ENCODE measurements at places on chromosomes 1 and 21.

DNA sequence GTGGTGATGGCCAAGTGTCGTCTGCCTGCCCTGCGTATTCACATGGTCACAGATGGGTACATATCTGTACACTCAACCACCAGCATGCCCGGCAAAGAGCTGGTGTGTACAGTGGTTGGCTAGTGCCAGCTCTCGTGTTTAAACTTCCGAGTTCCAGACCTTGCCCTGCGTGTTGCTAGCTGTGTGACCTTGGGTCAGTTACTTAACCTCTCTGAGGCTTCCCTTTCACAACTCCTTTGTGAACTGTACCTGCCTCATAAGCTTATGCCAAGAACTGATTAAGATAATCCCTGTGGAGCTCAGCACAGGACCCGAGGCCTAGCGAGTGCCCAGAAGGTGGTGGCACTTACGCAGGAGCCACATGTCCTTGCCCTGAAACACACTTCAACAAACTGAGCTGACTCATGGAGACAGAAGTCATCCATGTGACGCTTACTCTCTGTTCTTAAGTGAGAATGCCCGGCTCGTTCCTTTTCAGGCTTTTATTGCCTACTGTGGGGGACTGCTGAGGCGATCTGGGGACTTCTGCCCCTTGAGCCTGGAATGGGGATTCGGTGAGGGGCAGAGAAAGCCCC lies 55.4 kb downstream of the ALPL start:
- no peak for DNase-seq

DNA sequence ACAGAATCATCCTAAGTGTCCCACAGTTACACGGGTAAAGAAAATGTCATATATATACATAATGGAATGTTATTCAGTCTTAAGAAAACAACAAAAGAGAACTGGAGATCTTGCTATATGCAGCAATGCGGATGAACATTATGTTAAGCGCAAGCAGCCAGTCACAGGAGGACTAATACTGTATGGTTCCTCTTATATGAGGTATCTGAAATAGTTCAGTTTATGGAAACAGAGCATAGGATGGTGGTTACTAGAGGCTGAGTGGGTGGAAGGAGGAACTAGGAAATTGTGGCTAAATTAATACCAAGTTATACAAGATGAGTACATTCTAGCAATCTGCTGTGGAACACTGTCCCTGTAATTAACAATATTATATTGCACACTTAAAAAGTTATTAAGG lies 834.3 kb downstream of the KCNT2 start:
- DNase-seq, result no peak

- DNase-seq, result no peak
Measured at GRCh38 chr1:71435951-71436350, 355.1 kb upstream of the ZRANB2 start.

GRCh38 chr1:108881369-108881768 lies 4.6 kb downstream of the GPSM2 start:
- DNase-seq, result no peak

- DNase-seq, result no peak
Measured at GRCh38 chr21:32940079-32941014, 85.4 kb upstream of the OLIG2 start.

GRCh38 chr21:44332383-44332782 lies 6.8 kb downstream of the CFAP410 start:
- no peak for DNase-seq

DNA sequence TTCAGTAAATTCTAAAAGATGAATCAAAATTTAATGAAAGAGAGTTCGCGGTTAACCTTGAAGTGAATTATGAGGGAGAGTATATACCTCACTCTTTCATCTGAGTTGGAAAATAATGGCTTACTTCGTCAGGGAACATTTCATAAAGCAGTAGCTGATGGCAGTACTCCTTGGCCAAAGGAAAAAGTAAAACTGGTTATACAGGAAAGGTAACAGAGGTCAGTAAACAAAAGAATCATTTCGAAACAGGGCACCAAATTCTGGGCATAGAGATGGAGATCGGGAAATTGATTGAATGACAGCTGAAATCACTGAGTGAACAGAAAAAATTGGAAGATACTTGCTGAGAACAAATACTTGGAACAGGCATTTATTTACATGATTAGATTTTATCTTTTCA lies 199.0 kb downstream of the OLFM3 start:
- DNase-seq, result no peak

- DNase-seq, result no peak
Measured at GRCh38 chr1:77948841-77949424, 29.9 kb downstream of the FUBP1 start.

DNA sequence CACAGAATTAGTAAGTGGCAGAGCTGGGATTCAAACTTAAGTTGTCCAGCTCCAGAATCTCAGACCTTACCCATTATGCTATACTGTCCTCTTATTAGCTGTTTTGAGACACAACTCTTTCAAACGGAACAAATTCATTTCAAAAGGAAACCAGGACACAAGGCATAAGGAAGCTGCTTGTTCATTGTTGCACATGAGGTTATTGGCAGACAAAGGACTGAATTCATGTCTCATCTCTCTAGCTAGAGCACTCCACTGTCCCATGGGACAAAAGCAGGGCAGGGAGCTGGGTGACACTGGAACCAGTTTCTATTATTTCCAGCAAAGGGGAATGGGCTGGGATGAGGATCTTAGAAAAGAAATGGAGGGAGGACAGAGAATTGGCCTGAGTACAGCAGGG lies 26.4 kb downstream of the CHI3L2 start:
- no peak for DNase-seq

DNA sequence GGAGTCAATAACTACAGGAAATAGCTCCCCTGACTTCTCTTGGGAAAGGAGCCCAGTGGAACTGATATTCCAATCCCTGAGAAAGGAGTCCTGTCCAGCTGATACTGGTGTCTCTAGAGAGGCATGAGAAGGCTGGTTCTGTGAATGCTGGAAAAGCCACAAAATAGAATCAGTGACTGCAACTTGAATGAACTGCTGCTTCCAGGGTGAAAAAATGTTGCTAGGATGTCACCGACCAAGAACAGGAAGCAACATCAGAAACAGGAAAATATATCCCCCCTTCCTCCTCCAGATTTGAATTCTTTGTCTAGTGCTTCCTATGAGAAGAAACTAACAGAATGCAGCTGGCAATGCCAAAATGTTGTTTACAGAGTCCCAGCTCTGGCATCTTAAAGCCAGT lies 269.3 kb upstream of the LYPLAL1 start:
- no peak for DNase-seq

DNA sequence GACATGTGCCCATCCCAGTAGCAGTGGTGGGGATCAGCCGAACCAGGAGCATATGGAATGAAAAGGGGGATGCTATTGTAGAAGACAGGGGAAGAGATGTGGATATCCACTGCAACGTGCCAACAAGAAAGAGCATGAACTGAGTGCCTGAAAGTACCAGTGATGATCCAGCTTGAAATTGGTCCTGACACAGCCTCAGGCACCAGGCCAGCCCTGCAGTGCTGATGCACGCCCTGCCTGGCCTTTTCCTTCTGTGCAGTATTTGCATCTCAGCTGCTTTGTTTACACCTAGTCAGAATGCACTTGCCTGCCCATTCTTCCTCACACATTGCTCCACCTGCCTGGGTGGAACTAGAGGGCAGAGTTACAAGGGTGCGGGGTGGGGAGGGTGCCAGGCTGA lies 50.3 kb upstream of the ARTN start:
- no peak for DNase-seq

DNA sequence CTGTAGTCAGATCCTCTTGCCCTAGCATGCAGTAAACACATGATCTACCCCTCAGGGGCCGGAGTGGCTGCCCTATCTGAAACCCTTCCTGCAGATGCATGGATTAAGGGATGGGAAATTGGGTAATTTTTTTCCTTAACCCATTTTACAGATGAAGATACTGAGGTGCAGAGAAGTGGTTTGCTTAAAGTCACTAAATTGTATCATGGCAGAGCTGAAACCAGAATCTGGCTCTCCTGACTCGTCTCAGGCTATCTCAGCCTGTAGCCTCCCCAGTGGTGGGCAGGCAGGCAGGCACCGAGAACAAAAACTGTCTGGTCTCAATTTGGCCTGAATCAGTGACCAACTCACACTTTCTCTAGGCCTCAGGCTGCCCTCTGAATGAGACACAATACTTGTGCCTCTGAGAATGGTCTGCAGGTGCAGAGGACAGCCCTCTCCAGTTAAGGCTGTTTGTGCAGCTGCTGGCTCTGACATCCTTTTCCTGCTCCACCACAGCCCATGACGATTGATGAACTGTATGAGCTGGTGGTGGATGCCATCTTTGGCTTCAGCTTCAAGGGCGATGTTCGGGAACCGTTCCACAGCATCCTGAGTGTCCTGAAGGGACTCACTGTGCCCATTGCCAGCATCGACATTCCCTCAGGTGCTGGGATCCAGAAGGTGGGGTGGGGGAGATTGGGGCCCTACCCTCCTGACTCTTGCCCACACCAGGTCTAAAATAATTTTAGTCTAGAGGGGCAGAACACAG lies 1.5 kb downstream of the NAXE start:
- DNase-seq, result no peak

- DNase-seq, result no peak
Measured at GRCh38 chr1:29550119-29550841, 314.0 kb downstream of the PTPRU start.

DNA sequence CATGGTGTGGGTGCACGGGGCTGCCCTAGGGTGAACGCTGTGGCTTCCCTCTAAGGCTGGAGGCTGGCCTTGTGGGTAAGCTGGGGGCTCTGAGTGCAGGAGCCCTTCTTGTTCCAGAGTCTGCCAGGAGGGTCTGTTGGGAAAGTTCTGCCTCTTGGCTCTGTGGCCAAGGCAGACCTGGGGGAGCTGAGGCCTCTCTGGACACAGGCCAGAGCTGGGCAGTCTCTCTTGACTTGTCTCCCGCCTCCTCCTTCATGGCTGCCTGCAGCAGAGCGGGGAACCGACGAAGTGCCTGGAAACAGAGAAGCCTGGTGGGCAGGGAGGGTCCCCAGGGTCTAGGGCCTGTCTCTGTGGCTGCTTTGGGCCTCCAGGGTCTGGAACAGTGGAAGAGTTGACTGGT lies 30.3 kb upstream of the PEX10 start:
- no peak for DNase-seq

- DNase-seq, result no peak
Measured at GRCh38 chr1:44707112-44707881, 23.7 kb downstream of the RNU5D-1 start.

- no peak for DNase-seq
Measured at GRCh38 chr1:228334954-228335353, 71.7 kb downstream of the TRIM11 start.

DNA sequence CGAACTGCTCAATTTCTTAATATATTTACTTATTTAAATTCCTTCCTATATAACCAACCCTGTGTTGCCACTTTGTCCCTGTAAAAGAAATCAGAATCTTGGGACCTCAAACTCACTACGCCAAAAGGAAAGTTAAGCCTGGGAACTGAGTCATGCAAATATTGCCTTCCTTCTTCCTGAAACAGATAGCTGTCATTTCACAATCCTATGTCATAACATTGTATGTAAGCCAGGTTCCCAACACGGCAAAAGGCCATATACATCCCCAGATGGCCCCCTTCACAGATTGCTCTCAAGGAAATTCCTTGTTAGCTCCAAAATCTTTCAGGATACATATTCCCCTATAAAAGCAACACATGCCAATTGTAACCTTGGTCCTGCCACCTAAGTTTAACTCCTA lies 39.7 kb downstream of the C21orf91 start:
- no peak for DNase-seq

- no peak for DNase-seq
Measured at GRCh38 chr1:232578651-232579195, 51.2 kb downstream of the SIPA1L2 start.

DNA sequence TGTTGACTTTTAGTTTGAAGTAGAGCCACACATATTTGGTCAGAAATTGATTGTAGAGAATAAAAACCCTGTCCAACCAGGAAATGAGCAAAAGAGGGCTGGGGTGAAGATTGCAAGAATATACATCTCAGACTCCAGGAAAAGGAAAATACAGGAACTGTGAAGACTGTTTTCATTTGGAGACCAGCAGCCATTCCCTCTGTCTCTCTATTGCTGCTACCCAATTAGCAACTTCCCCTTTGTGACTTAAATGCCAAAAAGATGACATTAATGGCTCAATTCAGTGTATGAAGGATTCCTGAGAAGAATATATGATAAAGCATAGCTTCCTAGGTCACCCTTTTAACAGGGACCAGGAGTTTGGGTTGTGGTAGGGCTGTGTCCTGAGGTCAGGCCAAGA lies 31.6 kb upstream of the CEP350 start:
- no peak for DNase-seq

DNA sequence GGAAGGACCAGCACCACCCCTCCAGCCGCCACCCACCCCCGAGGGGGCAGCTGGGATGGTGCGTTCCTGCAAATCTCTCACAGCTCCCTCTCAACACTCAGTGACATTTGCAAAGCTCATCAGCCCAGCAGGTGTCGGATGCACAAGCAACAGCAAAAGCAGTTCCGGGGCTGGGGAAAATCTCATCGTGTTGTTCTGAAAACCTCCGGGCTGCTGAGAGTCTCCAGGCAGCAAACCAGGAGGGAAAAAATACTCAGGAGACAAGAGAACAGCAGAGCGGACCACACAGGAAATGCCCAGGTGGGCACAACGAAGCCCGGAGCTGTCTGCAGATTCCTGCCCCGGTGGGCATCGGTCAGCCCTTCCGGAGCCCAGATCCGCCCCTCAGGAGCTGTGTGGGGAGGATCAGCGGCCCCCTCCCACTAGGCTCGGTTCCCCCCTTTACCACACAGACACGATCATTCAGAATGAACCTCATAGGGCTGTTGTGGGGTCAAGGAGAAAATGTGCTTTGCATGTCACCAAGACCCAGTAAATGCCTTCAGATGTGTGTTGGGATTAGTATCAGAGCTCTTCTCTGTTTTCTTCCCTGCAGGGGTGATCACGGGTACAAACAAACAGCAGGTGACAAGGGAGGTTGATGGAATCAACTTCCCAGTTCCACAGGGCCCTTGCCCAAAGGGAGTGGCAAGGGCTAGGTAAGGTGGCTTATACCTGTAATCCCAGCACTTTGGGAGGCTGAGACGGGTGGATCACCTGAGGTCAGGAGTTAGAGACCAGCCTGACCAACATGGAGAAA lies 127.0 kb upstream of the TIAM1 start:
- DNase-seq, result no peak

GRCh38 chr1:235622936-235623779 lies 26.4 kb downstream of the GNG4 start:
- DNase-seq, result no peak

DNA sequence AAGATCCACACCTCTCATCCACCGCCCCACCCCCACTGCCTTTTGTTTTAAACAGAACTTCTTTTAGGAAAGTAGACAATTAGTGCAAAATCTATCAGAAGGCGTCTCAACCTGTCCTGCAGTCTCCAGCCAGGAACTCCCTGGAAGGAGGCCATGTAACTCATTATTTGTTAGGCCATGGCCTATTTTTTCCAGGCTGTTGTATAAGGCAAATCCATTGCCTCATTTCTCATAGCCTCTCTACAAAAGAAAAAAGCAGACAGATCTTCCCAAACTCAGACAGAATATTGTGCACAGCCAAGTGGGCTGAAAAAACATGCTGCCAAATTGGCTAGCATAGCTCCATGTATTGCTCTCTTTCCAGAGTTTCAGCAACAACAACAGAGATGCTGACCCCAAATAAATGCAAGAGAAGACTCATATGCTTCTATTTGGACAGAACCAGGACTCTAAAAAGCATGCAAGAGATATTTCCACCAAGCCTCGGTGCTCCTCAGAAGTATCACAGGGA lies 770.7 kb upstream of the CXADR start:
- no peak for DNase-seq

GRCh38 chr1:22539510-22540118 lies 23.7 kb upstream of the EPHA8 start:
- no peak for DNase-seq
